ENCODE measurements at places on chromosomes 1 and 21.

DNA sequence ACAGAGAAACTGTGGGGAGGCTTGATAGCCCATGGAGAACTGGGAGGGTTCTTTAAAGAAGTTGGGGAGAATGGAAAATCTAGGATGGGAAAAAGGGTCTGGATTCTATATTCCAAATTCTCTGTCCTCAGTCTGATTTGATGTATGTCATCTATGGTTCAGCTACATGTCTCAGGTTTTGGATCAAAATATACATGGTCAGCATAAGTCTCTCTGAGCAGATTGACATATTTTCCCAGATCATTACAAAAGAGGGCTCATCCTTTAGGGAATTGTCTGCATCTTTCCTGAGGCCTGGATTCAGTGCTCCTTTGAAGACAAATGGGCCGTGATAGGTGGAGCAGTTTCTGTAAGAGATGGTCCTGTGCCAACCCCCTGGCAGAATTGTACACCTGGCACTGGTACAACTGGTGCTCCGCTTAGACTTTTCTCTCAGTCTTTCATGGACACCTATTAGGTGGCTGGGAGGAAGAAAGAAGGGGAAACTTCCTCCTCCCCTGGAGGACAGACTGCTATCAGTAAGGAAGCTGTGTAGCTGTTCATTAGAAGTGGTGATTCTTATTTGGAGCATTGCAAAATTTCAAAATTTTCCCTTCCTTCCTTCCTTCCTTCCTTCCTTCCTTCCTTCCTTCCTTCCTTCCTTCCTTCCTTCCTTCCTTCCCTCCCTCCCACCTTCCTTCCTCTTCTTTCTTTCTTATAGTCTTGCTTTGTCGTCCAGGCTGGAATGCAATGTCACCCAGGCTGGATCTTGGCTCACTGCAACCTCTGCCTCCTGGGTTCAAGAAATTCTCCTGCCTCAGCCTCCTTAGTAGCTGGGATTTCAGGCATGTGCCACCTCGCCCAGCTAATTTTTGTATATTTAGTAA is 26.1 kb upstream of the RGL1 start:
- peak; percentile 6 for DNase-seq

DNA sequence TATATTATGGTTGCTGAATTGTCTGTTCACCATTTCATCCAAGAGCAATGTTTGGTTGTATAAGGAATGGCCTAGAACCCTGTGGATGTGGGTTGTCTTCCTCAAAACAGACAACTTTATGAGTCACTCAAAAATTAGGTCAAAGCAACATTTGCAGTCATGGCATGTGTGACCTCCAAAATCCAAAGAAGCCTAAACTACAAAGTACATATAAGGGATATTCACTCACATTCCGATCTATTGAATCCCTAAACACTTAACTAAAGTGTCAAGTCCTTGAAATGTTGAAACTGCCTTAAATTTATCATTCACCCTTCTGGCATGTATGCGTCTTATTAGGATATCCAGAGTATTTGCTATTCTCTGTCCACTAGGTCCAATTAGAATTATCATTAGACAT is 491.5 kb downstream of the NUF2 start:
- no peak for DNase-seq

- no peak for DNase-seq
These were observed 598.1 kb downstream of the NPHP4 start for GRCh38 chr1:5394111-5394510.

GRCh38 chr1:226967665-226968064 is 27.6 kb downstream of the COQ8A start:
- DNase-seq: peak; percentile 83

DNA sequence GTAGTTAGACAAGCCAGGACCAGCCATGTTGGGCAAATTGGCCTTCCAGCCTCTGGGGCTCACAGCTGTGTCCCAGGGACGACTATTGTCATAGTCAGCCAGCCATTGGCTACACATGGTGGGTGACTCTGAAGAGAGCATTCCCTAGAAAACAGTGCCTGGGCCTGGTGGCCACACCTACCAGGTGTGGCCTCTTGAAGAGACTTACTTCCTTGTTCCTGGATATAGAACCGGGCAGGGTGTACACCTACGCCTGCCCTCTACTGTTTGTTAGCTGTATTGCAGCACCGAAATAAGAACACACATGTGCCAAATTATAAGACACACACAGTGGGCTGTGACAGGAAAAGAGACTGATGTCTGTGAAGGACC is 134.6 kb upstream of the ARHGEF16 start:
- no peak for DNase-seq

Data from cerebellar nuclear complex (tissue), 1 donor.